Type B pancreatic cell (in vitro differentiated cells): ENCODE measurements at places on chromosomes 1 and 21.

DNA sequence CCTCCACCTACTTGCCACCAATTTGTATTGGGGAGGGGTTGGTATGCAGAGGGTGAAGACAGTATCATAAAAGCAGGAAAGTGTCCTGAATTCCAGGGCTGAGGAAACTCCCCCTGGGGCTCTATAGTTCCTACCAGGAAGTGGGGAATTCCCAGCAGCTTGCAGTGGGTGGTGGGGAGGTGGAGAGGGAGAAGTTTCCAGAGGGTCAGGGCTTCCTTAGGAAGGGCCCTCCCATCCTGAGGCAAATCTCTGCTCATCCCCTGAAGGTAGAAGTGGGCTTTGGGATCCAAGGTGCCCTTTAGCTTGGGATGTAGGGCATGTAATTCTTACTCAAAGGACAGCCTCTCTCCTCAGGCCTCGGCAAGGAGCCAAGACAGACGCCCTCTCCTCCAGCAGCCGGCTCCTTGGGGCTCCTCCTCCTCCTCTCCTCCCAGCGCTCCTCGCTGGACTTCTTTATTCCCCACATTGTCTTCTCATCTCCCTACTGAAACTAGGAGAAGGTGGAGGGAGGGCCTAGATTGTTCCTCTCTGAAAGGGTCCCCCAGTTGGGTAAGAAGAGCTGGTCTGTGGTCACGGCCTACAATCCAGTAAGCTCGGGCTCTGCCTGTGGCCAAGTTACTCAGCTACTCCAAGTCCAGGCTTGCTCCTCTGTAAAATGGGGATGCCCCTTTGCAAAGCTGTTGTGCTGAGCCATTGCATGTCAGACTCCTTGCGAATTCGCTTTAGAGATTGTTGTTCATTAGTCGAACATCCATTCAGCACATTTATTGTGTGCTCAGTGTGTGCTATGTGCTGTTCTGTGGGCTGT lies 17.9 kb upstream of the CSF1 start:
- H3K4me3 ChIP-seq, result no peak overlapping the region
- H3K27me3 ChIP-seq, result peaks cover 9% of the 10 kb centered on the region
- DNase-seq, result no peak
- peaks cover 5% of the 10 kb centered on the region for H3K4me1 ChIP-seq
- no peak overlapping the region for H3K27ac ChIP-seq

DNA sequence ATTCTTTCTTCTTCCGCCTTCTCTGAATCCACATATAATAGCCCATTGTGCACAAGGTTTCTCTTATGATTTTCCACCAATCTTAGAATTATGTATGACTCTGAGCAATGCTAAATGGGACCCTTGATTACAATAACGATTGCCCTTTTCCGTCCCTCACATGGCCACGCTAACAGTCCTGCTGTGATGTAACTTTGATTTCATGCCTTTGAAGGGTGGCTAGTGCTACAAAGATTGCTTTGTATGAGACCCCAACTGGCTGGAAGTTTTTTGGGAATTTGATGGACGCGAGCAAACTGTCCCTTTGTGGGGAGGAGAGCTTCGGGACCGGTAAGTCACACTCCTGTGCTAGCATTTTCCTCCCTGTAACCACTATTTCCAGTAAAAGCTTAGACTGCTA lies 45.3 kb downstream of the PGM1 start:
- H3K27me3 ChIP-seq, result peaks cover 9% of the 10 kb centered on the region
- H3K36me3 ChIP-seq, result peaks cover 34% of the 10 kb centered on the region
- DNase-seq, result no peak
- H3K4me3 ChIP-seq, result no peak overlapping the region
- no peak overlapping the region for H3K27ac ChIP-seq

DNA sequence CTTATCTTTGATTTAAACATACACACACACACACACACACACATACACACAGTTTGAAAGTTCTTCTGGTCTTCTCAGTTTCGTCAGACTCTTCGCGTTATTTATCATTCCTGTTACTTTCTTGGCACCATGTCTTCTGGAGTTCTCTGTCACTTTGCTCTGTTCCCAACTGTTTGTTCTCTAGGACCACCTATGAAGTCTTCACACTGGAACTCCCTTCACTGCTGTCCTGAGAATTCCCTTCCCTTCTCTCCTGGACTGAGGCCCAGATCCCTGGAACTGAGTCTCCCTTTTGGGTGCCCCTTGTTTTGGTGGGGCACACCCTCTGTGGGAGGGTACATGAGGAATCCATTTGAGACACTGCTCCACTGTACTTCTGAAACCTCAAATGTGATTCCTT lies 30.5 kb downstream of the ALG14 start:
- H3K27me3 ChIP-seq, result no peaks in the 10 kb centered on the region
- no peak for DNase-seq
- peaks cover 4% of the 10 kb centered on the region for H3K36me3 ChIP-seq
- no peak overlapping the region for H3K4me3 ChIP-seq
- H3K4me1 ChIP-seq, result peaks cover 5% of the 10 kb centered on the region

DNA sequence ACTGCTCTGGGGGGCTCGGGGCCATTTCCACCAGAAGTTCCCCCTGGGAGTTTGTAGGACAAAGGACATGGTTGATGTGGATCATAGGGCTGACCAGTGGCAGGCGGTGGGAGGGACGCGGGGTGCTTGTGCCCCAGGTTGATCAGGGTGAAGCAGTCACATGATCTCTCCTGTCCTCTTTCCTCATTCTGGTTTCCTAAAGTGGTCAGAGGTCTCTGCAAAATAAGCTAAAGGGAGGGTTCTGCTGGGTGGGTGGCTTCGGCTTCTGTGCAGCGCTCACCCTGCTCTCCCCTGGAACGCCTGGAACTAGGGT lies 9.2 kb downstream of the PDXK start:
- peaks cover 31% of the 10 kb centered on the region for H3K4me1 ChIP-seq
- no peaks in the 10 kb centered on the region for H3K27me3 ChIP-seq
- H3K27ac ChIP-seq, result peak overlapping the region; percentile 52
- DNase-seq, result no peak

DNA sequence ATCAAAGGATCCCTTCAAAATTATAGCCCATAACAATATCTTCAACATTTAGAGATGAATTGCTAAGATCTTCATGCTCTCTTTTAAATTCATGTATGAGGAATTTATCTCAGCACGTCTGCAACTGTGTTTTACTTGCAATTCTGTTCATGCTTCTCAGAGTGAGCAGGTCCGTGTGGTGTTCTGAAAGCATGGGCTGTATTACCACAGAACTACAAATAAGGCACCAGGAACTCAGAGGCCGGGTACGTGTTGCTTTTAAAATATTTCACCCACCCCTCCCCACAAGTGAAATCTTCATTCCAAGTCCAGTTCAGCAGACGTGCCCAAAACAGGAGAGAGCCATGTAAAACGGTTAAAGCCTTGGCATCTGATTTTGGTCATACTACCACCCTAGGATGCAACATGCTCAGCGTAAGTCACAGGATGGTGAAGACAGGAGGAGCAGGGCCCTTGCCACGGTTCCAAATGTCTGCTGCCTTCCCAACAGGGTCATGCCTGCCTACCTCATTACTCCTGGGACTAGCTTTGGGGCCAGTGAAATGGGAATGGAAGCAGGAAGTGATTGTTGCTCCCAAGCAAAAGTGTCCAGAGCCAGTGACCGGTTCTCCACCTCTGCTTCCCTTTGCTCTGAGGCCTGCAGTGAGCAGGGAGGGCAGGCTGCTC lies 133.7 kb downstream of the PTPN14 start:
- no peak overlapping the region for H3K27ac ChIP-seq
- no peak overlapping the region for H3K4me3 ChIP-seq
- H3K36me3 ChIP-seq, result peaks cover 5% of the 10 kb centered on the region
- no peaks in the 10 kb centered on the region for H3K27me3 ChIP-seq

DNA sequence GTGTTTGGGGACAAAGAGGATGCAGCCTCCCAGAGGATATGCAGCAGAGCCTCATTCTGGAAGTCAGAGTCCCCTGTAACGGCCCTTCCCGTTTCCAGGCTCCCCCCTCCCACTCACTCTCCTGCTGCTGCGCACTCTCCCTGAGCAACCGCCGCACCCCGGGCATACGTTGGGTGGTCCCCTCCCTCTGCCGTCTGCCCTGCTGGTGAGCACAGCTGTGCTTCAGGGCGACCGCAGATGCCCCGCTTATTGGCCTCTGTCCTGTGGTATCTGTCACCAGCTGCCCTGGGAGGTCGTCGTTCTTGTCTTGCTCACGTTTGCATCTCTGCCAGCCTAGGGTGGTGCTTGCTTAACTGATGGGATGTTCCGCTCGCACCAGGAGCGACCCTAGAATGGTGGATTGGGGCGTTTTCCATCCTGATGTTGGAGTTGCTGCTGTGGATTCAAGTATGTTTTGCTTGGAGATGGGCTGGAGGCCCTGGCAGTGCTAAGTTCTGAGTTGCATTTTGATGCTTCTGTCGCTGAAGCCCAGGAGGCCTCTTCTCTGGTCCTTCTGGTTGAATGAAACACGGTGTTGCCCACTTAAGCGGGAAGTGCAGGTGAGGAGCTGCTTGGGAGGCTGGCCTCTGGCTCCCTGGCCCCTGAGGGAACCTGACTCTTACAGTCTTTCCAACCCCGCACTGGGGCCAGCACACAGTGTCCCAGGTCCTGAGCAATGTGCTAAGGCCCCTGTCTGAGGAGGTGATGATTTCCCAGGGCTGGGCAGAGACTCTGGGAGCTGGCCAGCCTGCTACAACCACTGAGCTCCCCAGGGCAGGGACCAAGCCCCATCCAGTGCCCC lies 3.2 kb downstream of the TMEM201 start:
- H3K27me3 ChIP-seq, result no peaks in the 10 kb centered on the region
- H3K36me3 ChIP-seq, result no peaks in the 10 kb centered on the region
- peaks cover 30% of the 10 kb centered on the region for H3K4me1 ChIP-seq
- peak overlapping the region; percentile 53 for H3K27ac ChIP-seq
- peak overlapping the region; percentile 72 for H3K4me3 ChIP-seq
- no peak for DNase-seq

DNA sequence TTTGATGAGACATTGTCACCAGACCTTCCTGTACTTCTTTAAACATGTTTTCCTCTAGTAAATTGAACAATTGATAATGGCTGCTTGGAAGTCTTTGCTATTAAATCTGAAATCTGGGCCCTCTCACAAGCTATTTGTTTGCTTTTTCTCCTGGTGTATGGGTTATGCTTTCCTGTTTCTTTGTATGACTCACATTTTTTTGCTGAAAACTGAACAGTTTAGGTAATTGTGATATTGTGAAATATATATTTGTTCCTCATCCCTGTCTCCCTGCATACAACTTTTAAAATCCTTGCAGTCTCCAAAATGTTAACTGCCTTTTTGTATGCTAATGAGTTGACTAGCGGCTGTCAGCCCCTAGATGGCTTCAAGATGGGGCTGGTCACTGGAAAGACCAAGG lies 61.6 kb downstream of the MAP3K21 start:
- no peak for DNase-seq
- H3K4me3 ChIP-seq, result no peak overlapping the region
- H3K27me3 ChIP-seq, result peaks cover 8% of the 10 kb centered on the region
- H3K4me1 ChIP-seq, result peaks cover 14% of the 10 kb centered on the region
- H3K36me3 ChIP-seq, result no peaks in the 10 kb centered on the region
